ENCODE measurements at places on chromosomes 7 and 10. TPM values are rescaled to one million over a fixed set of nuclear protein-coding genes. Genes with fewer than 3 reads are reported as not detected.

DNA sequence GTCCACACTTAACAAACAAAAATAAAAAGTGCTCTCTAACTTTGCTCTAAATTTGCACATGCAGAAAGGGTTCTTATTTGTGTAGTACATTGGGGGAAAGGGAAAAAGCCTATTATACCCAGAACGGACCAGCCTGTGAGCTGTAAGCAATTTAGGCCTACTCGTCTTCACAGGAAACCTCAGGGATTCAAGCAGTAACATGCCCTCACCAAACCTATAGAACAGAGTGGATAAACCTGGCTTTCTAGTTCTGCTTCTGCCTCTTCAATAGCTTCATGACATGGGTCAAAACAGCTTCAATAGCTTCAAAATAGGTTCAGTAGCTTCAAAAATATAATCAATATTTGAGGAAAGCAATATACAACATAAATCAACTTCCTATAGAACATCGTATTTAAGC lies 163.7 kb downstream of the ARL4A start:
- no peak for ATAC-seq
- no peak overlapping the region for H3K4me3 ChIP-seq
- no peaks in the 10 kb centered on the region for H3K4me1 ChIP-seq

- no peak overlapping the region for H3K27ac ChIP-seq
- H3K4me1 ChIP-seq = no peaks in the 10 kb centered on the region
- H3K36me3 ChIP-seq = no peaks in the 10 kb centered on the region
- no peak for ATAC-seq
These were observed 284.0 kb upstream of the RNF32 start for GRCh38 chr7:156356551-156356950.

DNA sequence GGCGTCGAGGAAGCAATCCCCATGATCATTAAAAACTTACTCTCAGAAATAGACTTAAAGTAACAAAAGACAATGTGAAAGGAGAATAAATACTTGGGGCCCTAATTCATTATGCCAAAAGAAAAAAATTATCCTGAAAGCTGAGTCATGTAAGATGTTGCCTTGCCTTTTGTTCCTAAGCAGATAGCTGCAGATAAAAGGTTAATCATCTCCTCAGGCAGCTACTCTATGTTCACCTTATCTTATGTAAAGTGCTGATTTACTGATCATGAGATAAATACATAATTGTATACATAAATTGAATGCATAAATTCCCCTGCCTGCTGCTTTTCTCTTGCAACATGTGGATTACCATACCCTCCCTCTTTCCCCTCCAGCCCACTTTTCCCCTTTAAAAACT lies 28.1 kb upstream of the CREB3L2 start:
- no peaks in the 10 kb centered on the region for H3K4me1 ChIP-seq
- ATAC-seq = no peak
- no peaks in the 10 kb centered on the region for H3K36me3 ChIP-seq
- H3K4me3 ChIP-seq = no peak overlapping the region

DNA sequence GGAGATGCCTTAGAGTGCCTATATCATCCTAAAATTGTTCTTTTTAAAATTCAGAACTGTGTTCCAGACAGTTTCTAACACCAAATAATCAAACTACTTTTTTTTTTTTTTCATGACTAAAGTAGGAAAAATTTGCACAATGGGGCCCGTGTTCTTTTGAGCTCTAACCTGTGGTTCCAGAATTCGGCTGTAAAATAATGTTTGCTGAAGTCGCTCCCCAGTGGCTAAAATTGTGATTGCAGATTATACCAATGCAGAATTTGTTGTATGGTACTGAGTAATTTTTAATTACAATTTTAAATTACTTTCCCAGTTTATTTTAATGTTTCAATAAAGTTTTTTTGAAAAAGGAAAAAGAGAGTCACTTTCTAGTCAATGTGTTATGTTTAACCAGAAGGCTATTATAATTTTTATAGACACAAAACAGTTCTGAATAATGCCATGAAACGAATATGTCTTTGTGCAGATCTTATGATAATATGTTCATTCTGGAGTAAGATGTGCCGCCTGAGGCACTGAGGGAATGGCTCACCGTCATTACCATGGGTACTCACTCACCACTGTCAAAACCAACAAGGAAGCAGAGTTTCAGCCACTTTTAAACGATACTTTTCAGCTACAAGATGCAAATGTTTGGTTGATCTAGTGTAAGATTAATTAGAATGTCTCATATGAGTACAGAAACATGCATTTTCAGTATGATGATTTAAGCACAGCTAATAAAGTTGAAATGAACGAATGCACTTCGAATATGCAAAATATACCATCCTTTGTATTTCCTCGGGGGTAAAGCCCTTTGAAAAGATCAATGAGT lies 173.6 kb downstream of the PRKCQ start:
- H3K4me3 ChIP-seq = no peak overlapping the region
- no peaks in the 10 kb centered on the region for H3K27me3 ChIP-seq
- peaks cover 24% of the 10 kb centered on the region for H3K4me1 ChIP-seq
- H3K27ac ChIP-seq = no peak overlapping the region
- H3K36me3 ChIP-seq = no peaks in the 10 kb centered on the region

The TMEM254 gene
- total RNA-seq = 15.1 TPM

The NKX2-3 gene
- not detected for total RNA-seq
